ENCODE measurements at places on chromosomes 3 and 15. TPM values are rescaled to one million over a fixed set of nuclear protein-coding genes. Genes with fewer than 3 reads are reported as not detected.

DNA sequence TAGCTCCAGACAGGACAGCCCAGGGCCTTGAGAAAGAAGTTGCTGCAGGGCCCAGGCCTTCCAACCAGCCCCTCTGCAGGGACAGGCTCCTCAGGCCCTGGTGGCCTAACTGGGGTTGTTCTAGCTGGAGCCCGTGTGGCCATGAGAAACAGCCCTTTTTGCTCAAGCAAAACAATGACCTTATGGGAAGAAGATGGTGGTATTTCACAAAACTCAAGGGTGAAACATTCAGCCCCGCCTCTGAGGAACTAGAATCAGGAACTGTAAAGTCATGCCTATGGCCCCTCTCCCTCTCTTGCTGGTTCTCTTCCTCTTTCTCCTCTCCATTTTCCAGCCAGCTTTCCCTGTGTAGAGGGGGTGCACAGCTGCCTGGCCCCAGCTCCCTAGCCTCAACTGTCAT, 273.3 kb downstream of the RPLP1 start:
- peaks cover 15% of the 10 kb centered on the region for H3K27me3 ChIP-seq
- H3K36me3 ChIP-seq = no peaks in the 10 kb centered on the region
- H3K4me1 ChIP-seq = peaks cover 52% of the 10 kb centered on the region
- no peak overlapping the region for H3K4me3 ChIP-seq
- H3K27ac ChIP-seq = no peak overlapping the region

DNA sequence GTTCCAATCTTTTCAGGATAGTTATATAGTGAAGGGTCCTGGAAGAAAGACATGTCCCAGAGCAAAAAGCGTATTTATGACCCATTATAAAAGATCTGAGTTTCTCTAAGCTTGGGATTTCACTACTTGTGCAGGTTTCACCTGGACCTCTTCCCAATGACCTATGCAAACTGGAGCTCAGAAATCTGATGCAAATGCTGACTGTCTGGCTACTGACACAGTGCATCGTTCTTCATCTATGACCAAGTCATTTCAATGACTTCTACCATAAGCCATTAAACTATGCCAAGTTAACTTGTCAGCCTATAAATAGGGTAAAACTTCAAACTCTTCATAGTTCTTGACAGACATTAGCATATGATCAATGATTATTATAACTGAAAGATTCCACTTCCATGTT, 11.1 kb downstream of the STAG1 start:
- no peak for DNase-seq
- peaks cover 31% of the 10 kb centered on the region for H3K36me3 ChIP-seq
- H3K27me3 ChIP-seq = no peaks in the 10 kb centered on the region
- no peak overlapping the region for H3K4me3 ChIP-seq
- H3K4me1 ChIP-seq = peaks cover 19% of the 10 kb centered on the region

- H3K4me3 ChIP-seq = no peak overlapping the region
- peaks cover 51% of the 10 kb centered on the region for H3K36me3 ChIP-seq
- H3K27me3 ChIP-seq = no peaks in the 10 kb centered on the region
Observed at GRCh38 chr3:183070892-183071291, 28.4 kb downstream of the MCCC1 start.

DNA sequence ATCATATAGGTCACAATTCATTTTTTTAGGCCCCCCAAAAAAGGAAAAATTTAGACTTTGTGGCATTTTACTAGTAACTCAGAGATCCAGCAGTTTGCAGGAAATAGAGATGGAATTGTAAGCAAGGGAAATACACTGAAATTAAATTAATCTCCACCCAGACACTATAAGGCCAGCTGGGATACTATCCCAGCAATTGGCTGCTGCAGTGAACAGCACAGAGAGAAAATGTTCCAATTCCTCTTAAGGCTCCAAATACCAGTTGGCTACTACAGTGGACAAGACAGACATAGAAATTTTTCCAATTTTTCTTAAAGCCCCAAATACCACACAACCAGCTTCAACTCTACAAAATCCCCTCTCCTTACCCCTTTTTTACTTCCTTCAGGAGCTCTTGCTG, 78.9 kb downstream of the ULK4 start:
- H3K36me3 ChIP-seq = no peaks in the 10 kb centered on the region
- H3K27me3 ChIP-seq = no peaks in the 10 kb centered on the region
- no peak for DNase-seq
- no peak overlapping the region for H3K27ac ChIP-seq
- H3K4me1 ChIP-seq = no peaks in the 10 kb centered on the region
- H3K4me3 ChIP-seq = no peak overlapping the region

- H3K36me3 ChIP-seq = no peaks in the 10 kb centered on the region
- H3K27ac ChIP-seq = no peak overlapping the region
- H3K27me3 ChIP-seq = peaks cover 2% of the 10 kb centered on the region
Observed at GRCh38 chr3:132180337-132180791, 136.8 kb upstream of the ACP3 start.

The IQCF5 gene
- not detected for total RNA-seq

GRCh38 chr3:45041666-45042065, 15.6 kb downstream of the CLEC3B start:
- H3K36me3 ChIP-seq = no peaks in the 10 kb centered on the region
- no peak overlapping the region for H3K4me3 ChIP-seq
- peaks cover 6% of the 10 kb centered on the region for H3K27me3 ChIP-seq
- DNase-seq = peak; percentile 30

The NRG4 gene
- total RNA-seq = not detected

The CKMT1B gene
- total RNA-seq = 0.32 TPM

The ANKRD34C gene
- total RNA-seq = not detected

GRCh38 chr15:49438962-49439631, 16.1 kb downstream of the FGF7 start:
- DNase-seq = no peak
- H3K27me3 ChIP-seq = peaks cover 8% of the 10 kb centered on the region
- H3K36me3 ChIP-seq = no peaks in the 10 kb centered on the region
- H3K4me3 ChIP-seq = no peak overlapping the region
- H3K4me1 ChIP-seq = peaks cover 1% of the 10 kb centered on the region

DNA sequence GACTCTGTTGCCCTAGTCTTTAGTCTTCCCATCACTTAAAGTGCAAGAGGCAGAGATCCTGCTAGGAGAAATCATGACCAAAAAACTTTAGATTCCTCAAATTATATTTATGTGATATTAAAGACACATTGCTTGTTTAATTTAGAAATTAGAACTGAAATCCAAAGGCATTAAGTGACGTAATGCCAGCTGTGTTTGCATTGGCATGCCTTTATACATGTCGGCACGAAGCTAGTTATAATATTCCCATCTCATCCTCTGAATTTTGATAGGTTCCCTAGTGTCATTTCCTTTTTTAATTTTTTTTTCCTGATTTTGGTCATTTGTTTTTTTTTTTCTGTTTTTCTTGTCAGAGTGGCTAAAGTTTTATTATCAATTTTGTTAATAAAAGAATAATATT, 203.5 kb upstream of the ZBTB20 start:
- no peak for DNase-seq
- no peak overlapping the region for H3K27ac ChIP-seq
- H3K27me3 ChIP-seq = no peaks in the 10 kb centered on the region
- no peak overlapping the region for H3K4me3 ChIP-seq

The GOLGA6L10 gene
- total RNA-seq = 0.71 TPM

GRCh38 chr3:4664412-4664811, 171.3 kb downstream of the ITPR1 start:
- H3K4me3 ChIP-seq = no peak overlapping the region
- H3K4me1 ChIP-seq = no peaks in the 10 kb centered on the region
- peaks cover 56% of the 10 kb centered on the region for H3K36me3 ChIP-seq
- H3K27me3 ChIP-seq = no peaks in the 10 kb centered on the region
- H3K27ac ChIP-seq = no peak overlapping the region

- H3K27ac ChIP-seq = peak overlapping the region; percentile 79
- peak; percentile 39 for DNase-seq
- H3K27me3 ChIP-seq = no peaks in the 10 kb centered on the region
- H3K4me1 ChIP-seq = peaks cover 20% of the 10 kb centered on the region
- peak overlapping the region; percentile 96 for H3K4me3 ChIP-seq
Observed at GRCh38 chr3:184155644-184156521, 706 bp downstream of the DVL3 start.

- no peak for DNase-seq
- H3K36me3 ChIP-seq = no peaks in the 10 kb centered on the region
- H3K27ac ChIP-seq = no peak overlapping the region
- no peak overlapping the region for H3K4me3 ChIP-seq
- H3K4me1 ChIP-seq = peaks cover 1% of the 10 kb centered on the region
- peaks cover 19% of the 10 kb centered on the region for H3K27me3 ChIP-seq
Observed at GRCh38 chr15:80816936-80817335, 37.8 kb downstream of the CEMIP start.

- H3K4me1 ChIP-seq = no peaks in the 10 kb centered on the region
- no peak for DNase-seq
- H3K36me3 ChIP-seq = peaks cover 15% of the 10 kb centered on the region
- H3K27ac ChIP-seq = no peak overlapping the region
- H3K27me3 ChIP-seq = no peaks in the 10 kb centered on the region
- no peak overlapping the region for H3K4me3 ChIP-seq
Observed at GRCh38 chr3:48782046-48782445, 65.0 kb upstream of the IP6K2 start.

DNA sequence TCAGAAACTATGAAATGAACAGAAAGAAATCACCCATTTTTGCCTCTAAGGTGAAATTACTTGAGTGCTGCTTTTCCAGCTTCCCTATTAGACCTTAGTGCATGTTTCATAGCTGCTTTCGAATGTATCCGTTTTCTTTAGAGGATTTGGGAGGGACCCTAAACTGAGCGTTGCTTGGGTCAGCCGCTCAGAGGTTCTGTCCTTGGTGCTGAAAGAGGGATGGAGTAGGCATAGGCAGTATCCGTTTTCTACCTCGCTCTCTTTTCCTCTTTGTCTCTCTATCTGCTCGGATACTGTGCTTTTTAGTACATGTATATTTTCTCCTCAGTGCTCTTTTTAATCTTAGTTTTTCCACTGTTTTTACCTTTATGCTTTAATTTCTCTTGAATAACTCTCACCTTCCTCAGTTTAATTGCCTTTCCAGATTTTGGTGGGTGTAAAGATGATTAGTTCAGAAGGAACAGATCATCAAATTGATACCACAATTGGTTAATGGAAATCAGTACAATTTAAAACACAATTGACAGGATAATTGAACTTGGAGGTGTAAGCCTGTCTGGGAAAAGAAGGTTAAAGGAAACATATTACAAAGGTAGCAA, at the start of gene DRD3:
TSS of gene DRD3 (minus strand) at position 283 of the 599 bp plus-strand sequence. CDS start 7,060 bp downstream, outside the sequence.
- peaks cover 15% of the 10 kb centered on the region for H3K27me3 ChIP-seq
- H3K4me3 ChIP-seq = no peak within 1 kb of the TSS
- no peak within 1 kb of the TSS for H3K27ac ChIP-seq

The RGMA gene
- total RNA-seq = not detected

- no peaks in the 10 kb centered on the region for H3K27me3 ChIP-seq
- DNase-seq = no peak
- no peak overlapping the region for H3K4me3 ChIP-seq
- H3K4me1 ChIP-seq = peaks cover 4% of the 10 kb centered on the region
- no peaks in the 10 kb centered on the region for H3K36me3 ChIP-seq
Observed at GRCh38 chr3:143806038-143806437, 42.2 kb downstream of the SLC9A9 start.

GRCh38 chr15:60548101-60548500, 69.2 kb upstream of the ICE2 start:
- H3K27ac ChIP-seq = peak overlapping the region; percentile 91
- H3K4me1 ChIP-seq = peaks cover 79% of the 10 kb centered on the region
- H3K36me3 ChIP-seq = peaks cover 36% of the 10 kb centered on the region
- peak overlapping the region; percentile 63 for H3K4me3 ChIP-seq

GRCh38 chr3:180420016-180420415, 181.9 kb upstream of the TTC14 start:
- no peak overlapping the region for H3K27ac ChIP-seq
- no peaks in the 10 kb centered on the region for H3K36me3 ChIP-seq
- no peak for DNase-seq

- no peak for DNase-seq
- H3K4me1 ChIP-seq = no peaks in the 10 kb centered on the region
- no peaks in the 10 kb centered on the region for H3K36me3 ChIP-seq
- H3K27me3 ChIP-seq = no peaks in the 10 kb centered on the region
- no peak overlapping the region for H3K4me3 ChIP-seq
Observed at GRCh38 chr3:7787871-7788828, 713.5 kb upstream of the LMCD1 start.

DNA sequence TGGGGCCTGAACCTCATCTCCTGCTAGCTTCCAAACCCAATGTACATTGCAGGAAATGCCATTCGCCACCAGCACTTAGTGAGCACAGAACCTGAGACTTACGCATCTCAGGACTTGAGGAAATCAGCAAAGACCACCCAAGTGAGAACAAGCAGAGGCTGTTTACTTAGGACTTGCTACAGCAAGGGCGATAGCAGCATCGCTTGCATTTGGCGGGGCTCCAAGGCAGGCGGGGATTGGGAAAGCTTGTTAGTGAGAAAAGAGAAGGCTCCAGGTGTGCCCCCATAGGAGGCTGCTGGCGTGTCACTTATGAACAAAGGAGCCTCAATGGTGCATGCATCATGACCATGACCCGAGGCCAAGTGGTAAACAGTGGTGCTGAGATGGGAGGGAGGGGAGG, 19.7 kb downstream of the SLC6A20 start:
- H3K4me1 ChIP-seq = peaks cover 11% of the 10 kb centered on the region
- H3K36me3 ChIP-seq = no peaks in the 10 kb centered on the region
- no peak for DNase-seq
- no peak overlapping the region for H3K4me3 ChIP-seq
- H3K27ac ChIP-seq = no peak overlapping the region

GRCh38 chr3:171718493-171719185, 91.6 kb downstream of the PLD1 start:
- H3K27me3 ChIP-seq = peaks cover 15% of the 10 kb centered on the region
- H3K27ac ChIP-seq = no peak overlapping the region
- no peak for DNase-seq
- no peak overlapping the region for H3K4me3 ChIP-seq

DNA sequence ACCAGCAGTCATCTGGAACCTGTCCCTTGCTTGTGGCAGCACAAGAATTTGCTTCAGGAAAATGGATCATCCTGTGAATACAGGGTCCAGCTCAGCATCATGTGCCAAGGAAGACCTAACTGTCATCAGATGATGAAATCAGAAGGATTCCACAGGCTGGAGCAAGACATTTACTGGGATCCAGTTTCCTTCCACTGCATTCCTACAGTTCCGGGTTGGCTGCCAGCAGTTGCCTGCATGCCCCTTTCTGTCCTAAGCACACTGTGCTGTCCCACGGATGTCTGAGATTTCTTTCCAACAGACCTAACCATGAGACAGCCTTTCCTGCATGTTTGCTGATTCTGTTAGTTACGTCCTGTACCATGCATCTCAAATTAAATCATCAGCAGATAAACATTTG, 140.7 kb downstream of the IMPG2 start:
- no peak overlapping the region for H3K27ac ChIP-seq
- peaks cover 1% of the 10 kb centered on the region for H3K4me1 ChIP-seq
- H3K4me3 ChIP-seq = no peak overlapping the region
- no peaks in the 10 kb centered on the region for H3K27me3 ChIP-seq

The MYO5C gene
- 0.64 TPM for total RNA-seq

The SEMA6D gene
- not detected for total RNA-seq

GRCh38 chr15:85973584-85974347, 105.9 kb upstream of the AGBL1 start:
- H3K36me3 ChIP-seq = no peaks in the 10 kb centered on the region
- H3K4me3 ChIP-seq = no peak overlapping the region
- H3K27me3 ChIP-seq = no peaks in the 10 kb centered on the region
- no peak for DNase-seq
- H3K4me1 ChIP-seq = no peaks in the 10 kb centered on the region

Measured in activated T-helper 2 cell treated with anti-CD3 and anti-CD28 coated beads, Interferon-gamma antibody, Interleukin-2, Interleukin-4, amounts not matched to agents 10 μg/mL and 5 μg/mL and 100 μg/mL, durations not matched to agents 14 hours and 24 hours and 36 hours (primary cell).